ENCODE measurements at places on chromosomes 3 and 15.

DNA sequence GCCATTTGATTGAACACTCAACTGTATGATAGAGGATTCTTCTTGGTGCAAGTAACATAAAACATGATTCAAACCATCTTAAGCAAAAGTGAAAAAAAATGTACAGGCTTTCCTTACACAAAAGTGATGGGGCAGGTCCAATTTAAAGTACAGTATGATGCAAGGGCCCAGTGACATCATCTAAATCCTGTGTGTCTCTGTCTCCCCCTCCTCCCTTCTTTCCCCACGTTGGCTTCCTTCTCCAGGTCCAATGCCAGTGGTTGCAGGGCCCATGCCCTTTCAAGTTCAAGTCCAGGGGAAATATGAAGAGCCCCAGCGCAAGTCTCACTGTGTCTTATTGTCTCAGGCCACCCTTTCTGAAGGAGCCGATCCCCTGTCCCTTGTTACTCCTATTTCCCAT is 332.3 kb downstream of the SHQ1 start:
- DNase-seq: no peak

- peak; percentile 79 for DNase-seq
Observed at GRCh38 chr3:10224794-10225665, 23.2 kb upstream of the TATDN2 start.

DNA sequence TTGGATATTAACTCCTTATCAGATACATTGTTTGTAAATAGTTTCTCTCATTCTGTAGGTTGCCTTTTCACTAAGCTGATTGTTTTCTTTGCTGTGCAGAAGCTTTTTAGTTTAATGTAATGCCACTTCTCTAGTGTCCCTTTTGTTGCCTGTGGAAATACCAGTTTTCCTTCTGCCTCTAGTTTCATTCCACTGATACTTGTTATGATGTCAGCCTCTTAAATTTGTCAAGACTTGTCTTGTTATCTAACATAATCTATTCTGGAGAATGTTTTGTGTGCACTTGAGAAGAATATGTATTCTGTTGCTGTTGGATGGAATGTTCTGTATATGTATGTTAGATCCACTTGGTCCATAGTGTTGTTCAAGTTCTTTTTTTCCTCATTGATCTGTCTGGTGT is 18.0 kb upstream of the CEP152 start:
- DNase-seq: no peak

- DNase-seq: no peak
Observed at GRCh38 chr3:46858456-46858855, 4.8 kb downstream of the MYL3 start.

DNA sequence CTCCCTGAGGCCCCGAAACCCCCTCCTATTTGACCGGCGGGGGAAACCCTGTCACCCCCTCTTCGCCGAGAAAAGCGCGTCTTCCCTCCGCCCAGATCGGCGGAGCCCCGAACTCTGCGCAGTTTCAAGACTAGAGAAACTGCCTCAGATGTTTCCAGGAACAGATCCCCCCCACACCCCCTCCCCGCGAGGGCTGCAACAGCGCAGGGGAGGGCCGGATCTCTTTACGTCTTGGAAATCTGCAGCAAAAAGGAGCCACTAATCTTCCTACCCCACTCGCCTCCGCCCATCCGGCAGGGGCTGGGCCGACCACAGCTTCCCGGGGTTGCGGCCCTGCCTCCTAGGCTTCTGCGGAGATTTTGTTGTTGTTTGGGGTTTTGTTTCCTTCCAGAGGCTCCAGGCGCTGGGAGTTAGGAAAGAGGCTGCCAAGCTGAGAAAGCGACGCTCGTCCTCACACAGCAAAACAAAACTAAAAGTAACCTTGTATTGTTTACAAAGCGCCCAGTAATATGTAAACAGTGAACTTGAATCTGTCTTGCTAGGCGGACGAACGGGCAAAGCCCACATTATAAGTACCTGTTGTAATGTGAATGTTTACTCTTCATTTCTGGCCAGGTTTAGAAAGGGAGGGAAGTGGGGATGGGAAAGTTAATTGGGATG is 2.2 kb downstream of the FOXB1 start:
- DNase-seq: peak; percentile 39

GRCh38 chr15:57509965-57510364 is 81.7 kb upstream of the MYZAP start:
- no peak for DNase-seq

DNA sequence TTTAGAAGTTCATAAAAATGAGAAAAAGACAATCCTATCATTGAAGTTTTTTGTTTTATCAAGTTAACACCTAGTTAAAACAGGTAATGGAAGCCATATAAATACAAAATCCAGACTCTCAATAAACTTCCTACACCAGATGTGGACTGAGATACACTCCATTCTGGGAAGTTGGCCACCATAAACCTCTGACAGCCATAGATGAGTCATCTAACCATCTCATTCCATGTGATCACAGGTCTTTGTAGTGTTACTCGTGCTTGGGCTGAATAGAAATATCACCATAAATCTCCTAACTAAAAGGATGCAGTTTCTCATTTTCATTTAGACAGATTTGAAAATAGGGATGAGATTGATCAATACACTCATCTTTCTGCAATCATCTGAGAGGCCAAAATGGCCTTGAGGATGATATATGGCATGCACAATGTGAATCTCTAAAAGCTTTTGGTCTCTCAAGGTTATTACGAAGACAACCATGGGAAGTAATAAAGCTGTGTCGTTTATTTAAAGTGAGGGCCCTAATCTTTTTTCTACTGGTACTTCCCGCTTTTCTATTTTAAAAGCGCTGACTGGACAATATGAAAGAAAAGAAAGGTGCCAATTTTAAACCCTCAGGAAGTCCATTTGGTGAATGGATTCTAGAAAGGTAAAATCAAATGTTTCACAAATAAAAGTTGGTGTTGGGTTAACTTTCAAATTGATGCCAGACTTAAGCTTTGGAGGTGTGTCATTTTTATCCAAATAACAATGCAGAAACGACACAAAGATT is 155.5 kb downstream of the POLR2M start:
- DNase-seq: no peak

- no peak for DNase-seq
Observed at GRCh38 chr3:182925944-182926337, 54.4 kb downstream of the DCUN1D1 start.

GRCh38 chr3:58723173-58723572 is 56.6 kb upstream of the FAM3D start:
- DNase-seq: no peak

DNA sequence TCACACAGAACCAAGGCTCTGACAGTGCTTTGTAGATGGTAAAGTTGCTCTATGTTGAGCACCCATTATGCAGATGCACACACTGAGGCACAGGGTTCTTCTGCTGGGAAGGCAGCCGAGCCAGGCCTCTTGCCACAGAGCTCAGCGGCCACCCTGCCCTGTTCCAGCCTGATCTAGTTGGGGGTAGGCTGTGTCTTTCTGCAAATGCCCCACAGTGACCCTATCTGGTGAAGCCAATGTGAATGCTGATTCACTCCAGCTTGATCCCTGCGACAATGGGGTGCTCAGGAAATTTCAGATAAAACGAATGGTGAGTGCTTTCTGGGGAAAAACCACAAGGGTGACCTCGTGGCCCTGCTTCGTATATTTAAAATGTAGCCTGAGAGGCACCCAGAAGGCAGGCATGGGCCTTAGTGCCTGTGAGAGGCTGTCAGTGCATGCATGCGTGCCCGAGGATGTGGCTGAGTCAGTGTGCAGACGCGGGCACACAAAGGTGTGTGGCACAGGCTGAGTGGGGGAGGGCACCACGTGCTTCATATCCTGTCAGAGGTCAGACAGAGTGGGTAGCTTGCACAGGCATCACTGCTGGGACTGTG is 85.7 kb downstream of the ATP2B2 start:
- DNase-seq: no peak

DNA sequence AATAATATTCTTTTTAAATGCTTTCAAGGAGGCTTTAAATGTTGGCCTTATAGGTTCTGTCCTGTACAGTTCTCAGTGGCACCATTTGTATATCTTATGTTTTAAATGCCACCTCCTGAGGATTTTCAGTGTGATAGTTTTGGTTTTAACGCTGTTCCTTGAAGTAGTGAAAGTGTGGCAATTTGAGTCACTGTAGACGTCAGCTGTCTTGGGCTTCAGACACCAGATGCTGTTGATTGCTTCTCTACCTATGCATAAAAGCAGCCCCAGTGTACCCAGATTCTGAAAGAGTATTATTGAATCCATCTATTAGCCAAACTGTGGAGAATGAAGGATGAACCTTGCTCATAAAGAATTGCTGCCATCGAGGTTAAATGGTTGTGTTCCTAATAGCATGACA is 316.8 kb upstream of the GBE1 start:
- no peak for DNase-seq
